ENCODE measurements at places on chromosomes 6 and 20. TPM values are rescaled to one million over a fixed set of nuclear protein-coding genes. Genes with fewer than 3 reads are reported as not detected.
A peak's percentile ranks its signal among the peaks of the same experiment; 100 is the strongest.

- H3K27ac ChIP-seq, result no peak overlapping the region
- DNase-seq, result no peak
- peaks cover 12% of the 10 kb centered on the region for H3K27me3 ChIP-seq
- no peaks in the 10 kb centered on the region for H3K36me3 ChIP-seq
- H3K4me1 ChIP-seq, result no peaks in the 10 kb centered on the region
- no peak overlapping the region for H3K4me3 ChIP-seq
Measured at GRCh38 chr6:31307669-31308049, 35.8 kb upstream of the HLA-C start.

- H3K36me3 ChIP-seq, result no peaks in the 10 kb centered on the region
- H3K27me3 ChIP-seq, result no peaks in the 10 kb centered on the region
- no peaks in the 10 kb centered on the region for H3K4me1 ChIP-seq
- no peak for DNase-seq
Measured at GRCh38 chr6:169936355-169936975, 185.0 kb downstream of the ERMARD start.

DNA sequence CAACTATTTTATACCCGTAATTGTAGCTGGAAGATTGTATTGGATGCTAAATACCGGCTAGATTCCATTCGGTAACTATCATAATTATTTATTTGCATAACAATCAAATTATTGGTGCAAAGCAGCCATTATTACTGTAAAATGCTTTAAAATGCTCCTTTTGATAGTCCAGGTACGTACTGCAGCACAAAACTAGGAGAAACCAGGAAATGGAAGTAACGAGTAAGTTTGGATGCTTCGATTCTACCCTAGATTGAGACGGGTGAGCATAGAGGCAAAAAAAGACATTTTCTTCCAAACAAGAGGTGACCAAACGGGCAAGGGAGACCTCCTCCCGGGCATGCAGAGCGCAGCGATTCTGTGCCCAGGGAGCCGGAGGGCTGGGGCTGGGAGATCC is 469 bp upstream of the XRN2 start:
- no peaks in the 10 kb centered on the region for H3K27me3 ChIP-seq
- DNase-seq, result no peak
- H3K4me1 ChIP-seq, result peaks cover 15% of the 10 kb centered on the region
- peak overlapping the region; percentile 96 for H3K4me3 ChIP-seq
- no peaks in the 10 kb centered on the region for H3K36me3 ChIP-seq

- no peak overlapping the region for H3K4me3 ChIP-seq
- no peak overlapping the region for H3K27ac ChIP-seq
- H3K27me3 ChIP-seq, result peaks cover 13% of the 10 kb centered on the region
- H3K4me1 ChIP-seq, result peaks cover 14% of the 10 kb centered on the region
- DNase-seq, result no peak
- H3K36me3 ChIP-seq, result no peaks in the 10 kb centered on the region
Measured at GRCh38 chr20:3729378-3729777, 3.1 kb upstream of the HSPA12B start.

GRCh38 chr6:32635526-32636123 is 1.6 kb upstream of the HLA-DQA1 start:
- no peak overlapping the region for H3K27ac ChIP-seq
- no peaks in the 10 kb centered on the region for H3K27me3 ChIP-seq
- no peaks in the 10 kb centered on the region for H3K36me3 ChIP-seq
- H3K4me1 ChIP-seq, result no peaks in the 10 kb centered on the region
- no peak for DNase-seq

DNA sequence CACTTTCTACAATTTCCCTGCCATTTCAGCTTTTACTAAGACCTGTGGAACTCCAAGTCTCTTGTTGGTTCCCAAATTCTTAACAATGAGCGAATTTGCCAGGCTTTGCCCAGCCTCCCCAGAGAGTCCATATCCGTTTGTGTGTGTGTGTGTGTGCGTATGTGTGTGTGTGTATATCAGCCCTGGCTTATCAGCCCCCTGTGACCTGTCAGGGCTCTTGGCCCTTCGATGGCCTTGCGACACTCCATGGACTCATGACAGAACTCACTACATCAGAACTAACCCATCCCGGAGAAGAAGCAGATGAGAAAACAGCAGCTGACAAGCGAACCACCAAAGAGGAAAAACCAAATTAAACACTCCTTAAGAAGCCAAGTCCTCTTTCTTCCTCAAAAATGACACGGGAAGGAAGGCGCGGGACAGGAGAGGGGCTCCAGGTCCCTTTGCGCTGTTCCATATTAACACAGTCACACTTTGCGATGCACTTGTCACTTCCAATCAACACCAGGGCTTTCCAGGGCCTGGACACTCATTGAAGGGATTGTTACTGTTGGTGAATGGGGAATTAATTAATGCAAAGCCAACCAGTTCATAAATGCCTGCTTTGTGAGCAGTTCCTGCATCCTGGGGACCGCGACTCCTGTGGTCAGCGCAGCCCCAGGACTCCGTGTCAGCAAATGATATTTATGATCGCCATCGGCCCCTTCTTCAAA is 524.0 kb downstream of the CD83 start:
- no peak overlapping the region for H3K4me3 ChIP-seq
- H3K27ac ChIP-seq, result no peak overlapping the region
- no peaks in the 10 kb centered on the region for H3K36me3 ChIP-seq
- H3K4me1 ChIP-seq, result peaks cover 11% of the 10 kb centered on the region

DNA sequence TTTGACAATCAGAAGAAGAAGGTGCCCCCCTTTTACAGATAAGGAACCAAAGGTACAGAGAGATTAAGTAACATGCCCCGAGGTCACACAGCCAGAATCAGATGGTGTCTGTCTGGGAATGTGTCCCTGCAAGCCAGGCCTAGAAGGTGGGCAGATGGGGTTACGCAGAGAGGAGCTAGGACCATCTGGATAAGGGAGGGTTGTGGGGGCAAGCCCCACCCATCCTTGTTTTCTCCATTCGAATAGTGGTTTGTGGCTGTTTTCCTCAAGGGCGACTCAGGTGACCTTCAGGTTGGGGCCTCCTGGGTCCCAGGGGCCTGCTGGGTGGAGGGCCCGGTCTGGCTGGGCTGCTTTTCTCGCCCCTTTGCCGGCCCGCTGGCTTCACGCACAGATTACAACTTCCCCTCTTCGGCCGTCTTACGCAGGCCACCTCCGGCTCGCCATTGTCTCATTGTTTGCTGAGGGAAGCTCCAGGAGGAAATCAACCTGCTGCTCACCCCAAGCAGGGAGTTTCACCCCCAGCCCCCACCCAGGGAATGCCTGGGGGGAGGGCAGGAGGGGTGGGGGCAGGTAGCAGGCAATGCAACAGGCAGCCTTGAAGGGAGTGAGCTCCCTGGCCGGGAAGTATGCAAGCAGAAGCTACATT is 30.8 kb upstream of the CSNK2A1 start:
- H3K27ac ChIP-seq, result no peak overlapping the region
- DNase-seq, result no peak
- H3K4me3 ChIP-seq, result no peak overlapping the region
- H3K4me1 ChIP-seq, result peaks cover 6% of the 10 kb centered on the region
- H3K36me3 ChIP-seq, result no peaks in the 10 kb centered on the region
- peaks cover 52% of the 10 kb centered on the region for H3K27me3 ChIP-seq

DNA sequence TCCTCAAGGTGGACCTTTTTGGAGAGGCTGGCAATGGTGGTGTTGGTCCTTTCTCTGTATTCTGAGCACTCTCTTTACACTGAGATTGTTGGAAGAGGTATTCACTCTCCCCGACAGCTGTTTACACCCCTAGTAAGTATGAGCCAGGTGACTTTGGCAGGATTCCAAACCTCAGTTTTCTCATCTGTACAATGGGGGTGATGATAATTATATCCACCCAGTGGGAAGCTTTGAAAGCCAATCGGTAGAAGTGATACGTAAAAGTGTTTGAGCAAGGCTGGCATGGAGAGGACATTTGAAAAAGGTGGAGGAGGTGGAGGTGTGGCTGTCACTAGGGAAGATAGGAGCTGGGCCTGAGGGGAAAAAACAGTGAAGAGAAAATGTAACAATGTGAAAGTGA is 35.5 kb downstream of the ISM1 start:
- H3K27ac ChIP-seq, result no peak overlapping the region
- H3K36me3 ChIP-seq, result no peaks in the 10 kb centered on the region
- no peaks in the 10 kb centered on the region for H3K4me1 ChIP-seq
- peaks cover 4% of the 10 kb centered on the region for H3K27me3 ChIP-seq

- no peak overlapping the region for H3K4me3 ChIP-seq
- peaks cover 23% of the 10 kb centered on the region for H3K4me1 ChIP-seq
- H3K27ac ChIP-seq, result no peak overlapping the region
Measured at GRCh38 chr20:4681401-4681800, 40.3 kb upstream of the PRND start.

- H3K27ac ChIP-seq, result peak overlapping the region; percentile 84
- DNase-seq, result peak; percentile 60
- peak overlapping the region; percentile 98 for H3K4me3 ChIP-seq
- H3K4me1 ChIP-seq, result peaks cover 43% of the 10 kb centered on the region
Measured at GRCh38 chr6:57173056-57173885, 1.1 kb downstream of the BAG2 start.

DNA sequence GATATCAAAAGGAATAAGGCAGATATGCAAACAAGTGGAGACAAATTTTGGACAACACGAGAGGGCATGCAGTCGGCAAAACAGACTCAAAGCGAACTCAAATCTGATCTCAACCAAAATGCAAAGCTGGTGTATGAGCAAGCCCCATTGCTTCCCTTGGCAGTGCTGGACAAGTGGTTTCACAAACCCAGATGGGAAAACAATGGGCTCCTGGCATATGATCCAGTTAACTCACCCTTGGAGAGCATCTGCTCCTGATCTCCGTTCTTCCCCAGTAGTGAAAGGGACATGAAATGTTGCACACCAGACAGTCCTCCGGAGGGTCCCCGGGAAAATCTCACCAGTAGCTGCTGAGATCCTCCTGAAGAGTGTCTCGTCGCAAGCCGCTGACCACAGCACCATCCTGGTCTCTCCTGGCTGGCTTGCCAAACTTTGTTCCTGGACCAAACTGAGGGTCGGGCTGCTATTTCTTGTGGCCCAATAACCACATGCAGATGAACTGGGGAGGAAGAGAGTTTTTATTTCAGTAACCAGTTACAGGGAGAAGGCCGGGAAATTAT is 84.3 kb upstream of the THBS2 start:
- H3K36me3 ChIP-seq, result no peaks in the 10 kb centered on the region
- H3K27ac ChIP-seq, result no peak overlapping the region
- DNase-seq, result peak; percentile 79
- H3K27me3 ChIP-seq, result no peaks in the 10 kb centered on the region
- H3K4me1 ChIP-seq, result peaks cover 22% of the 10 kb centered on the region

- no peak for DNase-seq
- no peaks in the 10 kb centered on the region for H3K27me3 ChIP-seq
- H3K4me1 ChIP-seq, result no peaks in the 10 kb centered on the region
- H3K27ac ChIP-seq, result no peak overlapping the region
- no peaks in the 10 kb centered on the region for H3K36me3 ChIP-seq
Measured at GRCh38 chr20:60108397-60108796, 150.2 kb downstream of the CDH26 start.

GRCh38 chr6:144063744-144064401 is 31.5 kb downstream of the SF3B5 start:
- peaks cover 59% of the 10 kb centered on the region for H3K27me3 ChIP-seq
- peak; percentile 67 for DNase-seq
- H3K4me1 ChIP-seq, result no peaks in the 10 kb centered on the region
- peak overlapping the region; percentile 78 for H3K4me3 ChIP-seq
- no peak overlapping the region for H3K27ac ChIP-seq

MYB gene
- 0.10 TPM for polyA plus RNA-seq

THBD gene
- 7.4 TPM for polyA plus RNA-seq

MUC21 gene
- polyA plus RNA-seq, result not detected

FAM184A gene
- not detected for polyA plus RNA-seq

DUSP15 gene
- not detected for polyA plus RNA-seq

OXT gene
- 0.70 TPM for polyA plus RNA-seq

PI16 gene
- 390 TPM for polyA plus RNA-seq

Data from GM23248 (cell line).